ENCODE measurements at places on chromosomes 3 and 15.

- no peak for DNase-seq
Measured at GRCh38 chr3:30248423-30248822, 358.0 kb upstream of the TGFBR2 start.

- DNase-seq = no peak
Measured at GRCh38 chr15:36831125-36831903, 251.9 kb downstream of the CDIN1 start.

DNA sequence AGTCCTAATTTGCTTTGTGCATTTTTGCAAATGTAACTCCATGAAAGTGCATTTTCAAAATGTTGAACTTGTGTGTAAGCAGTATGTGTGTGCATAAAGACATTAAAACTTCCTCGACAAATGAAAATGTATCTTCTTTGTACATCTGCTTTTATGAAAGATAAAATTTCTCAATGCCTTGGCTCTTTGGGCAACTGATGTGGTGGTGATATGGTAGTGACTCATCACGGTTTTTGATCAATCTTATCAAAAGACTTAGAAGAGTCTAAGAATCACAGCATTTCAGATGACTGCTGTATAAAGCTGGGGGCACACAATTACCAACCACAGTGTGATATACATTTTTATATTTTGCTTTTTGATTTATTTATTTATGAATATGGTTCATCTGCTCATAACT, 5.4 kb upstream of the MASP1 start:
- no peak for DNase-seq

DNA sequence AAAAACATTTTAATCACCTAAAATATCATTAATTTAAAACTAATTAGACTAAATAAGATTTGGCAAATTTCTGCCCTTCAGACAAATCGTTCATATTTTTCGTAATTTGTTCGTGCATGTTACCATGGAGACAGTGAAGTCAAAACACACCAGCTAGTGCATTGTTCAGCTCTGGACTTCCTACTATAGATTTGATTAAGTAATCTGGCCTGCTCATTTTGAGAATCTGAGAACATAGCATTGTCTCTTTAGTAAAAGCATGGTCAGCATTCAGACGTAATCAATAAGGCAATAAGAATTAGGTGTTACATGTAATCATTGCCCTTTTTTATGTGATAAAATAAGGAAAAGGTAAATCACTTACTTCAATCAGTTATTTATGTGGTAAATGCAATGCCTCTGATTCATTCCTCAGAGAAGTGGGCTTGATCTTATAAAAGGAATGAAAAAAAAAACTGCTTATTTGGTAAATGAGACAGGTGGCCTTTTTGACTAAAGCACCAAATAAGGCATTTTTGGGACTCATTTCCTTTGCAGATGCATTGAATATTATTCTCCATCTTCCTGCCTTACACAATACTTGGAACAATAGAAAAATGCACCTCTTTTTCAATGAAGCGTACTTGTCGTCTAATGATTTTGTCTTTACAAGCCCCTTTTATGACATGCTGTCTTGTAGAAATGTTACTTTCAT, 84.5 kb upstream of the FNDC3B start:
- DNase-seq = no peak

- DNase-seq = no peak
Measured at GRCh38 chr3:185711255-185711870, 113.5 kb downstream of the IGF2BP2 start.

GRCh38 chr3:61422945-61423673, 138.3 kb upstream of the PTPRG start:
- DNase-seq = no peak

DNA sequence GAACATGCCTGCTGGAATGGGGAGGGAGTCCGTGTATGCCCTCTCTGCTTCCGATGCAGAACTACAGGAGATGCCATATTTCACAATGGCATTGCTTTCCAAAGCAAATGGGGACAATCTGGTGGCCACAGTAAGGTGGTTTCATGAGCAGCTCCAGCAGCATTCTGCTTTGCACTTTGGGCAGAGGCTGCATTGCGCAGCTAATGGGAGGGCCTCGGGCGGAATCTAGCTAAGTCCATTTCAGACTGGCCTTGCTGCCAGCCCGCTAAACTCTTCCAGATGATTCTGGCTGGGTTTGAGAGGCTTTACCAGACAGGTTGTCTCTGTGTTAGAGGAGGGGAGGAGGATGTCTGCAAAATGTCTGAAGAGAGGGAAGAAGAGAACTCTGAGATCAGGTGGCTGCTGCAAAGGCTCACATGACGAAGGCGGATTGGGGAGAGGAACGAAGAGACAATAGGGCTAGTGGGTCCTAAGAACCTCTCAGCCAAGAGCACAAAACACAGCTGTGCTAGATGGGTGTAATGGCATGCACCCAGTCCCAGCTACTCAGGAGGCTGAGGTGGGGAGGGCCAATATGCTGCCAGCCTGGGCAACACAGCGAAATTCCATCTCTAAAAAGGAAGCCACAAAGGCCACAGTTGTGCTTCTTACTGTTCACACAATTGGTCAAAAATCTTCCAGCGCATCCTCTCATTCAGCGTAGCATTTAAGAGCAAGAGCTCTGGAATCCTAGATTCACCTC, 63.7 kb downstream of the BDH1 start:
- no peak for DNase-seq

GRCh38 chr3:88412346-88412745, 262.6 kb downstream of the C3orf38 start:
- no peak for DNase-seq

GRCh38 chr3:134795746-134796280, 753 bp downstream of the EPHB1 start:
- DNase-seq = no peak

DNA sequence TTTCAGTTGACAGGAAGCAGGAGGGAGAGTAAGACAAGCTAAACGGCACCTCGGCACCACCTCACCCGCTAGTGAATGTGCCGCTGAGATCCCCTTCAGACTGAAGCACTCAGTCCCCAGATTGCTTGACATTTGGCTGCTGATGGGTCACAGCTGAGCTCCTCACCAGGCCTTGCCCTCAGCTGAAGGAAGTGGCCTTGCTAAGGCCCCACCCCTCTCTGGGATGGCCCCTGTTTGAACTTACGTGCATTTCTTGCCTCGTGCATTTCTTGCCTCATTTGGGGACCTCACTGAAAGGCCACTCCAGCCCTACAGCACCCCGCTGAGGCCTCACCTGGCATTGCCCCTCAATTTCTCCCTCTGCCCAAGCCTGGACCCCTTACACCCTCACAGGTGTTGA, 39.8 kb downstream of the EOGT start:
- DNase-seq = no peak

GRCh38 chr3:8052659-8053058, 449.0 kb upstream of the LMCD1 start:
- no peak for DNase-seq

DNA sequence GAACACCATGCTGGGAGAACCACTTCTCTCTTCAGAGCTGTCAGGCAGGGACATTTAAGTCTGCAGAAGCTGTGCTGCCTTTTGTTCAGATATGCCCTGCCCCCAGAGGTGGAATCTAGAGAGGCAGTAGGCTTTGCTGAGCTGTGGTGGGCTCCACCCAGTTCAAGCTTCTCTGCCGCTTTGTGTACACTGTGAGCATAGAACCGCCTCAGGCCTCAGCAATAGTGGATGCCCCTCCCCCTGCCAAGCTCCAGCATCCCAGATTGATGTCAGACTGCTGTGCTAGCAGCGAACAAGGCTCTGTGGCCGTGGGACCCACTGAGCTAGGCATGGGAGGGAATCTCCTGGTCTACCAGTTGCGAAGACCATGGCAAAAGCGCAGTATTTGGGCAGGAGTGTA, 121.6 kb downstream of the NFKBIZ start:
- DNase-seq = no peak

DNA sequence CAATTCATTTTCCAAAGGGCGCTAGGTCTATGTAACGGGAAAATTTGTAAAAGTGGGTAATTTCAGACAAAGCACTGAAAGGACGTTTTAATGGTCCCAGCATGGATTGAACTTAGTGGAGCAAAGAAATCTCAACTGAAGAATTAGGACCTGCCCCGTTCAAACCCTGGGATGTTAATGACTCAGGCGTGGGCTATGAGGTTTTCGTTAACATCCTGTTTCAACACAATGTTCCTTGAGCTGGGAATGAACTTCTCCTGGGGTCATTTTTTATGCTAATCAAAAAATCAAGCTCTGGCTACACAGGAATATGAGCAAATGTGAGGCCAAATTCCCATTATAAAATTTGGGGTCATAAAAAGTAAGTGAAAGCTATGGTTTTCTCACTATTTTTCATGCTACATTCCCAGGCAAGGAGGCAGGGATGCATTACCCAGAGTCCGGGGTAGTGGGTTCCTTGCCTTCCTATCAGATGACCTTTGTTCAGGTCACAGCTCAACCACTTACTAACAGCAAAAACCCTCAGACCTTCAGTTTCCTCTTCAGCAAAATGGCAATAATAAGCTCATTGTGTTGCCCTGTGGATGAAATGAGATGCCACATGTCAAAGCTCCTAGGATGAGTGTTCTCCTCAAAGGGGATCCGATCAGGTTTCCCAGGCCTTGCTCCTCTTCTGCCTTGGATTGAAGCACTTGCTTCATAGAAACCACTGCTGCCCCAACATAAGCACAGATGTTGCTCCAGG, 271.4 kb downstream of the ARRDC4 start:
- no peak for DNase-seq

DNA sequence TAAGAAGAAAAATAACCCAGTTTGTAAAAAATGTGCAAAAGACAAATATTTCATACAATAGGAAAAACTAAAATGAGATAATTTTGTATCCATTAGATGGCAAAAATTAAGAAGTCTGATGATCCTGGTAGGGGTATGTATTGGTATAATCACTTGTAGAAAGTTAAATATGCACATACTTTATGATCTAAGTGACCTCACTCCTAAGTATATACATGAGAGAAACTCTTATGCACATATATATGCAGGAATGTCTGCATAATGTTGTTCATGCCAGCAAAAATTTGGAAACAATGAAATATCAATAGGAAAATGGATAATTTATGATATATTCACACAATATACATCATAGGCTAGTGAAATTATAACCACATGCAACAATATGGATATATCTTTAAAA, 33.5 kb downstream of the USP50 start:
- no peak for DNase-seq

DNA sequence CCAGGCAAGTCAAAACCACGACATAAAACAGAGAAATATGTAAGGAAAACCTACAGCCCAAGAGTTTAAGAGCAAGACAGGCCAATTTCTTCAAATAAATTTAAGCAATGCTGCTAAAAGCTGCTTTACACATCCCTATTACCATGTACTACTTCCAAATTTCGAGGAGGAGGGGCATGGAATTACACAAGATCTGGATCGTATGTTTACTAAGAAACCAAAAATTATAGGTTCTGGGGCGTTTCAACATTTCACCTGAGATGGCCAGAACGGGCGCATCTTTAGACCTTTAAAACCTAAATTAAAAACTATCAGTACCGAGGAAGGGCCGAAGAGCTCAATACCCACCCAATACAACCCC, 664 bp upstream of the NR2C2 start:
- DNase-seq = no peak

- no peak for DNase-seq
Measured at GRCh38 chr3:59191651-59192050, 141.8 kb upstream of the CFAP20DC start.

DNA sequence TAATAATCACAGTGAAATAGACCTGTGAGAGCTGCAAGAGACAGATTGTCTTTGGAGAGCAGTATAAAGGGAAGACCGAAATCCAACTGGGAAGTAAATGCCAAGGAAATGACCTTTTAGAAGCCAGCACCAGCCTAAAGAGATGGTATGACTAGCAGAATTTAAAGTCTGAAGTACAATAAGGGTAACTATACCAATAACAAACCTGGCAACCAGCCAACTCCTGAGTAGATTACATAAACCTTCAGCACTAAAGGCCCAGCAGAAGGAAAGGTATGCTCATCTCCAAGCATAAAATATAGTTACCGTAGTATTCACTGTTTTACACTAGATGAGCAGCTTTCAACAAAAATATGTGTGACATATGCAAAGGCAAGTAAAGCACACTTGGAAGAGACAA, 155.1 kb upstream of the SATB1 start:
- no peak for DNase-seq

- no peak for DNase-seq
Measured at GRCh38 chr15:80500021-80500420, 95.8 kb downstream of the ARNT2 start.

DNA sequence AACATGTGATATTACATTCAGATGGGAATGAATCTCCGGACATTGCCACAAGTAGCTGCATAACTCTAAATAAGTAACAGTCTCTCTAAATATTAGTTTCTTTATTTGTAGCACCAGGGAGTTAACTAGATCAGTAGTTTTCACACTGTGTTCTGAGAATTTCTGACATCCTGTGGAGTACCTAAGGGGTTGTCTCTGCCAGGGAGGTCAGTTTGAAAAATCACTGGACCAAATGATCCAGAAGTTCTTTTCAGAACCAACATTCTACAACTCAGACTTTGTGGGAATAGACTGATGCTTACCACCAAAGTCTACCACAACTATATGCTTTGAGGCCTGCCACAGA, 9.0 kb upstream of the ILDR1 start:
- DNase-seq = no peak

- no peak for DNase-seq
Measured at GRCh38 chr15:40064231-40064894, 25.4 kb upstream of the SRP14 start.

GRCh38 chr3:87873136-87873535, 185.7 kb downstream of the CGGBP1 start:
- DNase-seq = no peak

DNA sequence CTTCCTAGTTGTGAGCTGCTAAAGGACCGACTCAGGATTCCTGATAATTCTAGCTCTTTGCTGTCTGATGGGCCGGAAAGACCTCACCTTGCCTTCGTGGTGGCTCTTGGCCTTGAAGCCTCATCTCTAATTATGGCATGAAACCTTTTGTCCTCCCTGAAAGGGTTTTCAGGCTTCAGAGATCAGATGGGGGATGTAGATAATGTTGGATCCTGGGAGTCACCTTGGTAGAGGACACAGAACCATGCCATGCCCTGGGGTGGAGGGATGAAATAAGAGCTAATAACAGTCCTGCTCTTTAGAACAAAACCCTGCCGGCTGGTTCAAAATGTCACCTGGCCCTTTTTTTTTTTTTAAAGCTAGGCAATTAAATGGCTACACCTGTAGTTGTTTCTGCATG, 50.8 kb upstream of the SYN2 start:
- DNase-seq = no peak

DNA sequence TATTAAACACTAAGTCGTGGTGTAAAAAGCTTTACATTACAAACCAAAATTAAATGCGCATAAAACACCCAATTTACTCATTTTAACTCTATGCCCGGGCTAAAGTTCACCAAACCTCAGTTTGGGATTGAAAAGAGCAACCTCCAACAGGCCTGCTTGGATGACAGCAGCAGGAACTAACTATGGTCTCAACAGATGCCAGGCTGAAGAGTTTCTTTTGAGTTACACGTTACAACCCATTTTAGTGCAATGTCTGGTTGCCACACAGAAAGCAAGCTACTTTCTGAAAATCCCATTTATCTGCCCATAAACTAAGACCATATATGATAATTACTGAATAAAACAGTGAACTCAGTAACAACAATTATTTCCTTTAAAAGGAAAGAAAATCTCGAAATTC, 2.2 kb downstream of the SATB1 start:
- DNase-seq = no peak

- no peak for DNase-seq
Measured at GRCh38 chr3:190534986-190535385, 21.1 kb downstream of the IL1RAP start.

Data from stimulated activated CD4-positive, alpha-beta T cell treated with anti-CD3 and anti-CD28 coated beads, Interleukin-4, amount 100 ng/mL, for 4 hours (primary cell).